Stimulated activated CD4-positive, alpha-beta T cell treated with anti-CD3 and anti-CD28 coated beads, Interleukin-12 subunit alpha, Interleukin-12 subunit beta, amount 100 ng/mL, for 48 hours (primary cell): ENCODE measurements at places on chromosomes 7 and 10.

GRCh38 chr7:7989616-7990440 lies 21.2 kb downstream of the GLCCI1 start:
- DNase-seq: no peak

DNA sequence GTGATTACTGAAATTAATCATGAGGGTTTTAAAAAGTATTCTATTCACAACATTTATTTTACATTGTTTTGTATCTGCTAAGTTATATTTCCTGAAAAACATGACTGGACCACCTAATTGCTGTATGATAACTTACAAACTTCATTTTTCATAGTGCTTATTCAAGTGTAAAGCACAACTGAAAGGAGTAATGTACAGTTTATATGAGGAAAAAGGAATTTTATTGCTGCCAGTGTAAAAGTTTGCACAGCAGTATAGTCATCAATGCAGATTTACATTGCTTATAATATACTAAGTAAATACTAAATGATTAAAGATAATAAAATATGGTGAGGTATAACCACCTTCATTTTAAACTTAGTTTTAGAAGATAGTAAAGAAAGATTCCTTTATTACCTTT lies 4.0 kb downstream of the PTEN start:
- no peak for DNase-seq

GRCh38 chr7:33243319-33243881 lies 114.0 kb downstream of the BBS9 start:
- no peak for DNase-seq

GRCh38 chr10:29114141-29114540 lies 174.7 kb upstream of the LYZL1 start:
- no peak for DNase-seq

DNA sequence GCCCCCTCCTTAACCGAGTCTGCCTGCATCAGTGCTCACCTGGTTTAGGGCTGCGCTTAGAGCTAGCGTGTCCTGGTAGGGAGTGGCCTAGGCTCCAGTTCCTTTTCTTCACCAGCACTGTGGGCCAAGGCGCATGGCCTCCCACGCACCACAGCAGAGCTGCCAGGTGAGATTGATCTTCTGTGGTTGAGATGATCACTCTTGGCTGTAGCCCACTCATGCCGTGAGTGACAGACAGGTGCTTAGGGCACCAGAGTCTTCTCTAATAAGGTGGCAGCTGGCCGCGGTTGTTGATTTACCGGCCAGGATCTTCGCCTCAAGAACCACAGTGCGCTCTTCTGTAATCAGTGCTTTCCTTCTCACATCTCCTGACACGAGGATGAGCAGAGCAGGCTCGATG lies 157.2 kb upstream of the INSYN2A start:
- DNase-seq: no peak

GRCh38 chr10:79417731-79418130 lies 27.7 kb downstream of the ZCCHC24 start:
- no peak for DNase-seq

- no peak for DNase-seq
These were observed 227.4 kb downstream of the PRKG1 start for GRCh38 chr10:51301644-51302043.

DNA sequence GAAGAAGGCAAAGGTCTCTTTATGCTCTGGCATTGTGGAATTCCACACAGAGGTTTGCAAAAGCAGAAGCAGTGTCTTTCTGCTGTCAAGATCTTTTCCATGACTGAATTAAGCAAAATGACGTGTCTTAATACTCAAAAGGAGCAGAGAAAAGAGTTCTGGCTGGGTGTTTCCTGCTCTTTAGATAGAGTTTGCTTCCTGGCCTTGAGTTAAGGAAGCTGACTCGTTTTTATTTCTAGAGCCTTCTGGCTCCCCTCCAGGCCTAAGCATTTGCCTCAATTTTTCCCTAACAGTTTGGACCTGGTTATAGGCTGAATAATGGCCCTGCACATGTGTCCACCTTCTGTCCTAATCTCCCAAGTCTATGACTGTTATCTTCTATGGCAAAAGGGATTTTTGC lies 21.6 kb downstream of the TAS2R41 start:
- DNase-seq: no peak

DNA sequence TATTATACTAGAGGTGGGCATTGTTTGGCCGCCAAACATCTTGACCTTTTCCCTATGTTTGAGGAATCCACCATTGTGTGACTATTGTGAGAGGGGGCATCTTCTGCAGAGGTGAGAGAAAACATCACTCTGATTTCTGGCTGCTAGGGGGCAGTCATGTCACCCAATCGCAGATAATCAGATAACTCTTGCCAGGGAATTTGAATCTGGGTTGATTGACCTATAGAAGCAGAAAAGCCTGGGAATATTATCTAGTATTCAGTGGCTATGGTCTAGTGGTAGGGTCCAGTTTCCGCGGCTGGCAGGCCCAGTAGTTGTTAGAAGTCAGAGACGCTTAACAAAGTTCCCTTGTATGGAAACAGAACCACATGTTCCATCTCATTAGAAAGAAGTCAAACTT lies 808.5 kb downstream of the PHTF2 start:
- no peak for DNase-seq

DNA sequence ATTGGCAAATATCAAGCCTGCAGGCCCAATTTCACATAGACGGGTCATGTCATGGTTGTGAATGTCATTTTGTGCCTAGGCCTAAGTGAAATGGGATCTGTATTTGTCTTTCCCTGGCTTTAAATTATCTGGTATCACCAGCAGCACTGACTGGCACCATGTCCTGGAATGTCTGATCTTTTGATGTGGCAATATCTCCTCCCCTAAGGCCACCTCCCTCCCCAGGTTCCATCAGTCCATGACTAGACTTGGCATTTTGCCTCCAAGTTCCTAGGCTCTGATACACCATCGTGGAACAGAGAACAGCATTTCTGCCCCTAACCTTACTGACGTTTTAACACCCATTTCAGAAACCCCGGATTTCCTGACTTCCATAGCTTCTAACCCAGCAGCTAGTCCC lies 513.9 kb downstream of the GALNT17 start:
- DNase-seq: no peak

DNA sequence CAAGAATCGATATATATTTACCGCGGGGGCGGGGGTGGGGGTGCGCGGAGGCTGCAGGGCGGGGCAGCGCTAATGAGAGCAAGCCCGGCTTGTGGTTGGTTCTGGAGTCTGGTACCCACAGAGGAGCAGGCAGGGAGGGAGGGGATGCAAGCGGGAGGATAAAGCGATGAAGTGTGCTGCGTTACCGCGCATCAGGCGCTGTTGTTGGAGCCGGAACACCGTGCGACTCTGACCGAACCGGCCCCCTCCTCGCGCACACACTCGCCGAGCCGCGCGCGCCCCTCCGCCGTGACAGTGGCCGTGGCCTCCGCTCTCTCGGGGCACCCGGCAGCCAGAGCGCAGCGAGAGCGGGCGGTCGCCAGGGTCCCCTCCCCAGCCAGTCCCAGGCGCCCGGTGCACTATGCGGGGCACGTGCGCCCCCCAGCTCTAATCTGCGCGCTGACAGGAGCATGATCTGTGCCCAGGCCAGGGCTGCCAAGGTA lies at the start of gene HECW1:
Gene HECW1, plus strand, starts transcription at position 189 of the 482 bp plus-strand sequence. CDS start 131,259 bp downstream, outside the sequence.
- no peak for DNase-seq

- DNase-seq: no peak
These were observed 432.6 kb downstream of the SDK1 start for GRCh38 chr7:3733541-3734140.
